ENCODE measurements at places on chromosomes 12 and 14.
A peak's percentile ranks its signal among the peaks of the same experiment; 100 is the strongest.

DNA sequence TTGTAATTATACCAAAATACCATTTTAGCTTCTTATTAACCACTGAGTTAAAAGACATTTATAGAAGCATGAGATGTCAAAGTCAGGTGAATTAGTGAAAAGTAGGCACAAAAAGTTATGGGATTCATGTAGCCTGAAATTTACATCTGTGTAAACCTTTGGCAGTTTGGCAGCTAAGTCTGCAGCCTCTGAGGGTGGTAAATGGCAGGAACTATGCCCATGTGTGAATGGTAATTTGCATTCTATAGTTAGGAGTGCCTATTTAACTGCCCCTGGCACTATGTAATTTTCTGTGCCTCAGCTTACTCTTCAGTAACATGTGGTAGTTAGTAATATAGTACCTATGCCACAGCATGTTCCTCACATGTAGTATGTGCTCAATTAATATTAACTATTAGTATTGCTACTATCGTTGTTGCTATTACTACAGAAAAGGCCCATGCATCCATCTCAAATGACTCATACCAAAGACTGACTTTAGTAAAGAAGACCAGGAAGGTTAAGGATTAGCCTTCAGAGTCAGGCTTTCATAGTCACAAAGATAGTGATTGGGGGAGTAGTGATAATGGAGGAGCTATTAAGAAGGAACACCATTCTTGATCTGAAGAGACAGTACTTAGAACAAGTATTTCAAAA, 258.7 kb upstream of the BTG1 start:
- no peak for DNase-seq
- no peaks in the 10 kb centered on the region for H3K27me3 ChIP-seq
- H3K4me1 ChIP-seq = peaks cover 54% of the 10 kb centered on the region
- peak overlapping the region; percentile 91 for H3K27ac ChIP-seq

DNA sequence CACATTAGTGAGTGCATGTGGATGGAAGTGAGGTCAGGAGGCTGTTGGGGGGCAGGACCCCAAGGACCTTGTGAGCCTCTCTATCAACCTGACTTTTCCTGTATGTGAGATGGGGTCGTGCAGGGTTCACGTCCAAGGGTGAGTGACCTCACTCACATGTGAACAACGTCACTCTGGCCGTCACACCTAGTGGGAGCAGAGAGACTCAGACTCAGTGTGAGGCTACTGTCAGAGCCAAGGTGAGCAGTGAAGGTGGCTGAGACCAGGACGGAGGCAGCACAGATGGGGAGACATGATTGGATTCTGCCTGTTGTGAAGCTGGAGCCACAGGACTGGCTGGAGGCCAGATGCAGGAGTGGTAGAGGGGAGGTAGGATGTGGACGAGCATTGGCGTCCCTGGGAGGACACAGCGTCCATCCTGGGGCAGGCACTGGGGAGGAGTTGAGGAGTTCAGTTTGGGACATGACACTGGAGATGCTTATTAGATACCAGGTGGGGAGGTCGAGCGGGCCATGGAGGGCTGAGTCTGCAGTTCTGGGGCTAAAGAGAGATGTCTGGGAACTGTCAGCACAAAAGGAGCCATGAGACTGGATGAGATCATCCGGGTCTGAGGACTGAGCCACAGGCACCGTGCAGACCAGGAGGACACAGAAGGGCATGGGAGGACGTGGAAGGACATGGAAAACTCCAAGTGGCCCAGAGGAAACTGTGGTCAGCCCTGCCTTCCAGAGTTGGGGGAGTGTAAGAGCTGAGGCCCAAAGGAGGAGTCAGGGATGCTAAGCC, 92.8 kb downstream of the LGMN start:
- no peak for DNase-seq
- no peaks in the 10 kb centered on the region for H3K36me3 ChIP-seq
- no peaks in the 10 kb centered on the region for H3K27me3 ChIP-seq
- H3K4me1 ChIP-seq = no peaks in the 10 kb centered on the region
- no peak overlapping the region for H3K4me3 ChIP-seq

- H3K27me3 ChIP-seq = no peaks in the 10 kb centered on the region
- H3K4me1 ChIP-seq = no peaks in the 10 kb centered on the region
- H3K4me3 ChIP-seq = no peak overlapping the region
- H3K36me3 ChIP-seq = no peaks in the 10 kb centered on the region
Observed at GRCh38 chr12:130438243-130438620, 100.5 kb downstream of the PIWIL1 start.

DNA sequence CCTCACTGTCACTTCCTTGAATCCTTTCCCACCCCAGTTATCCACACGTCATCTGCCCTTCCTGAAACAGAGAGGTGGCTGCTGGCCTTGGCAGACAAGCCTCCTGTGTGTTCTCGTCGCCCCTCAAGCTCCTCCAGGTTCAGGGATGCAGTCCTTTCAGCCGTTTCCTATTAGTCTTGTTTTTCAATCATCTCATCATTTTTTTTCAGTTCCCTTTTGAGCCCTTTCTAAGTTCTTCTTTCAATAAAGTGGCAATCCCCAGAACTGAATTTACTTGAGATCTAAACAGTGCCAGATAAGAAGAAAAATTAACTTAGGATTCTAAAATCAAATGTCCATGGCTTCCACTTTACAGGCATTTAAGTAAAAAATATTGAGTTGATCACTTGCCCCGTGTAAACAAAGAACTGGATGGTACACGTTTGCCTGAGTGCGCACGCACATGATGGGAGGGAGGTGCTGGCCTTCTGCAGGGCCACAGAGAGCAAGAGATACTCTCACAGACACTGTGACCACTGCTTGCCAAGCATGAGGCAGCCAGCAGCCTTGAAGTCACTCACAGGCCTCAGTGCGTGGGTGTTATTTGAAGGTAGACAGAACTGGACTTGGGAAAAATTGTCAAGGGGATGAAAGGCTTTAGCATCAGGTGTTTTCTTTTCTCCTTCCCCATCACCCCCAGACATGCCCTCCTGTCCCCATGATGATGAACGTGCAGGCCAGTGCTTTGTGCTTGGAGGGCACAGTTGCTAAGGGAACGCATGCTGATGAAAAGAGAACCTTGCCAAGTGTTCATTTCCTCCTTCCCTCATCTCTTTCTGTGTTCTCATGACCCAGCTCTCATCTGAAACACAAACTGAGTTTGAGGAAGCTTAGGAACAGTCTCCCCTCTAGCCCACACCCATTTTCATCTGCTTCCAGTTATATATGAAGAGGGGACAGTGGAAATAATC, 408.3 kb downstream of the EGLN3 start:
- no peak for DNase-seq
- no peak overlapping the region for H3K4me3 ChIP-seq
- no peaks in the 10 kb centered on the region for H3K27me3 ChIP-seq
- H3K36me3 ChIP-seq = no peaks in the 10 kb centered on the region
- H3K27ac ChIP-seq = no peak overlapping the region
- H3K4me1 ChIP-seq = no peaks in the 10 kb centered on the region

GRCh38 chr14:56292970-56293369, 174.8 kb downstream of the PELI2 start:
- no peaks in the 10 kb centered on the region for H3K4me1 ChIP-seq
- no peak overlapping the region for H3K27ac ChIP-seq
- no peaks in the 10 kb centered on the region for H3K36me3 ChIP-seq
- H3K4me3 ChIP-seq = no peak overlapping the region
- DNase-seq = no peak
- no peaks in the 10 kb centered on the region for H3K27me3 ChIP-seq

GRCh38 chr12:116346741-116347140, 69.2 kb upstream of the MED13L start:
- no peak for DNase-seq
- H3K36me3 ChIP-seq = no peaks in the 10 kb centered on the region
- H3K4me3 ChIP-seq = no peak overlapping the region
- H3K27me3 ChIP-seq = no peaks in the 10 kb centered on the region
- H3K4me1 ChIP-seq = peaks cover 17% of the 10 kb centered on the region
- H3K27ac ChIP-seq = no peak overlapping the region

DNA sequence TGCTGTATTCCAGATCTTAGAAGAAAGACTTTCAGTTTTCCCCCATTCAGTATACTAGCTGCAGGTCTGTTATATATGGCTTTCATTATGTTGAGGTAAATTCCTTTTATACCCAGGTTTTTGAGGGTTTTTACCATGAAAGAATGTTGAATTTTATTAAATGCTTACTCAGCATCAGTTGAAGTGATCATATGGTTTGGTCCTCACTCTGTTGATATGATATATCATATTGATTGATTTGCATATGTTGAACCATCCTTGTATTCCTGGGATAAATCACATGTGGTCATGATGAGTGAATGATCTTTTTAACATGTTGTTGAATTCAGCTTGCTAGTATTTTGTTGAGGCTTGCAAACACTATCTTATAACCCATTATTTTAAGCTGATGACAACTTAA, 96.7 kb downstream of the TRMT5 start:
- H3K27me3 ChIP-seq = no peaks in the 10 kb centered on the region
- no peak overlapping the region for H3K27ac ChIP-seq
- no peak for DNase-seq
- no peaks in the 10 kb centered on the region for H3K4me1 ChIP-seq
- H3K4me3 ChIP-seq = no peak overlapping the region

- no peaks in the 10 kb centered on the region for H3K36me3 ChIP-seq
- no peak overlapping the region for H3K27ac ChIP-seq
- H3K4me1 ChIP-seq = no peaks in the 10 kb centered on the region
- H3K27me3 ChIP-seq = no peaks in the 10 kb centered on the region
- no peak for DNase-seq
Observed at GRCh38 chr12:121849211-121849610, 9.4 kb downstream of the HPD start.
